Endodermal cell (in vitro differentiated cells): ENCODE measurements at places on chromosomes 13 and 19. TPM values are rescaled to one million over a fixed set of nuclear protein-coding genes. Genes with fewer than 3 reads are reported as not detected.

- no peaks in the 10 kb centered on the region for H3K36me3 ChIP-seq
- peaks cover 16% of the 10 kb centered on the region for H3K4me1 ChIP-seq
- H3K27ac ChIP-seq, result peak overlapping the region; percentile 53
- H3K27me3 ChIP-seq, result no peaks in the 10 kb centered on the region
These were observed 3.1 kb downstream of the ABHD17A start for GRCh38 chr19:1882089-1882785.

GRCh38 chr13:35697186-35697730 lies 220.8 kb upstream of the MAB21L1 start:
- DNase-seq, result peak; percentile 64
- no peak overlapping the region for H3K4me3 ChIP-seq
- no peak overlapping the region for H3K27ac ChIP-seq
- H3K27me3 ChIP-seq, result no peaks in the 10 kb centered on the region
- H3K36me3 ChIP-seq, result no peaks in the 10 kb centered on the region

- H3K27ac ChIP-seq, result no peak overlapping the region
- no peak overlapping the region for H3K4me3 ChIP-seq
These were observed 108.3 kb upstream of the FRY start for GRCh38 chr13:31923134-31923763.

GRCh38 chr19:41706741-41707501 lies 1.5 kb upstream of the CEACAM5 start:
- no peak overlapping the region for H3K27ac ChIP-seq
- DNase-seq, result peak; percentile 95
- H3K4me1 ChIP-seq, result no peaks in the 10 kb centered on the region
- H3K27me3 ChIP-seq, result no peaks in the 10 kb centered on the region
- H3K36me3 ChIP-seq, result no peaks in the 10 kb centered on the region
- H3K4me3 ChIP-seq, result no peak overlapping the region

DNA sequence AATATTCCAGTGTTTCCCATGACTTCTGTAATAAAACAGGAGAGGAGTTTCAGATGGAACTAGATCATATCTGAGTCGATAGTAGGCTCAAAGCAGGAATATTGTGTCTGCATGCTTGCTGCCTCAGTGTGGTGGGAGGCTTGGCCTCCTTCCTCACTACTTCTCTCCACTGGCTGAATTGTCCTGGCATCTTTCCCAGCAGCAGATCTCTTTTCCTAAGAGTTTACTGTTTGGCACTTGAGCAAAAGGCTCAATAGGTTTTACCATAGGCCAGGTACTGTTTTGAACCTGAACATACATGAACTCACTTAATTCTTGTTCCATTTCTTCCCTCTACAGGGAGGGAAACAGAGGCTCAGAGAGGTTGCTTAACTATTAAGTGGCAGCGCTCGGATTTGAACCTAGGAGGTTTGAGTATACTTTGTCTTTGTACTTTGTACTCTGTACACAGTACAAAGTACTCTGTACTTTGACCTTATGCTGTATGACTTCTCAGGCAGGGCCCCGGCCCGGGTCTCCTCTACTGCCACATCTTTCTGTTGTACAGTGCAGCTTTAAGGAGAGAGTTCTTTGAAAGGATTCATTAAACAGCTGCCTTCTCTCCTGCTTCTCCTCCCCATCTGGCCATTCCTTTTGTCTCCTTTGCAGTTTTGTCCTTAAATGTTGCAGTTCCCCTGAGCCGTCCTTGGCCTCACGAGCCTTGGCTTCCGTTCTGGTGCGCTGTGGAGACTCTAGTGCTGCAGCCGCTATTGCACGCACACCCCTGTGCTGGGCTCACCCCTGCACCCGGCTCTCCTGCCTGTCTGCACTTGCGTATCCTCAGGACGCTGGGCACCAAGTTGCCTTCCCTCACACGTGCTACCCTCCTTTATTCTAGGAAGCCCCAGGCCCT lies 8.1 kb downstream of the B3GLCT start:
- no peak for DNase-seq
- H3K27ac ChIP-seq, result peak overlapping the region; percentile 32
- no peak overlapping the region for H3K4me3 ChIP-seq

GRCh38 chr19:30174791-30175190 lies 197.4 kb upstream of the ZNF536 start:
- no peak for DNase-seq
- no peaks in the 10 kb centered on the region for H3K27me3 ChIP-seq
- no peak overlapping the region for H3K4me3 ChIP-seq

GRCh38 chr13:84870190-84870589 lies 929.0 kb downstream of the SLITRK6 start:
- H3K4me1 ChIP-seq, result no peaks in the 10 kb centered on the region
- H3K27ac ChIP-seq, result no peak overlapping the region
- no peak overlapping the region for H3K4me3 ChIP-seq

CEACAM1 gene
- 1.4 and 1.5 TPM in 2 replicates for total RNA-seq

- no peaks in the 10 kb centered on the region for H3K27me3 ChIP-seq
- H3K4me3 ChIP-seq, result no peak overlapping the region
- no peaks in the 10 kb centered on the region for H3K4me1 ChIP-seq
- H3K36me3 ChIP-seq, result no peaks in the 10 kb centered on the region
These were observed 39.9 kb upstream of the VWA8 start for GRCh38 chr13:42000846-42001245.

DNA sequence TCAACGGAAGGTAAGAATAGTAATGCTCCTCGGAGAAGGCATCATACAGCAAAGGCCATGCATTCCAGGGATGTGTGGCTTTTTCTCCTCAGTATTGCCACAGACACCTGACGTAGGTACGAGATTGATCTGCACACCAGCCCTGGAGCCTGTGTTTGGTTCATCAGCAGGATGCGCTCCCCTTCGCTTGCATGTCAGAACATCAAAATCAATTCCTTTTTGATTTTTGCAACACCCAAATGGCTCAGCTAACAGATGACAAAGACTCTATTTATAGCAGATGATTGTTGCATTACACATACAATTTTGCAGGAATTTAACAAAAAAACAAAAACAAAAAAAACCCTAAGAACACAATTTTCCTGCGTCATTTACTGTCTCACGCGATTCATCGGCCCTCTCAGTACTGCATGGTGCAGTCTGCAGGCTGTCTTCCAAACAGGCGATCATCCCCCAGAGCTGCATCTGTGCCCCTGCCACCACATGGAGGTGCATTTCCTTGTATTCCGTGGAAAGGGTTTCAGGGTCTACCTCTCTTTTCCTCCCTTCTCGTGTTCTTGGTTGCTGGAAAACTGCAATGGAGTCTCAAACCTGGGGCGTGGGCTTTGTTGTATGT lies 207.3 kb downstream of the TEX29 start:
- H3K4me1 ChIP-seq, result no peaks in the 10 kb centered on the region
- no peaks in the 10 kb centered on the region for H3K36me3 ChIP-seq
- H3K27ac ChIP-seq, result no peak overlapping the region
- H3K27me3 ChIP-seq, result peaks cover 20% of the 10 kb centered on the region

NLRP9 gene
- total RNA-seq, result not detected in 2 replicates

DNA sequence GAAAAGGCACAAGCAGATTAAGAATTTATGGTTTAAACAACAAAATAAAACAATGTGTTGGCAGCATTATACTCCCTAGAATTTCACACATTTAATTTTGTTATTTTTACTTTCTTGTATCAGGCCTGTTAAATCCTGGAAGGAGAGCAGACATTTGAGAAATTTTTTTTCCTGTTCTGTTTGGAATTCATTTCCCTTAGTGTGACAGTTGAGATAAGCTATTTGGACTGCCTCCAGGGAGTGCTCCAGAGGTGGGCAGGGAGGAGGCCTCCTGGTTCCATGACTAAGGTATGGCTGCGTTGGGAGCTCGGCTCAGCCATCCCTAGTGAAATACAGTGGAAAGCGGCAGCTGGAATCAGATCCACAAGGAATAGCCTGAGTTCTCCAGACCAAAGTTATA lies 185.7 kb downstream of the KCNRG start:
- no peaks in the 10 kb centered on the region for H3K36me3 ChIP-seq
- DNase-seq, result no peak
- no peak overlapping the region for H3K4me3 ChIP-seq
- H3K27me3 ChIP-seq, result no peaks in the 10 kb centered on the region
- H3K27ac ChIP-seq, result no peak overlapping the region

DNA sequence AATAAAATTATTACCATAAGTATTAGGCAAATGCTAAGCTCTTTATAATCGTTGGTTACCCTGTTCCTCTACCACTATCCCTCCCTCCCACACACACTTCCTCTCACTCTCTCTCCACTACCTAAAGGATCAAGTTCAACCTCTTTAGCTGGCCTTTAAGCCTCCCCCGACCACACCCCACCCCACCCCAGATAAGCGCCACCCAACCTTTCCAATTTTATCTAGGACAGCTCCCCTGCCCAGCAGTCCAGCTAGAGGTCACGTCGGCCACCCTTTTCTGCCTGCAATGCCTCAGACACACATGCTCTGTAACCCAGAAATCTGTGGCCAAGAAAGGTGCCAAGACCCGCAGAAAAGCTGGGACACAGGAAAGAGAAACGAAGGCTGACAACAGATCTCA lies 1.1 kb downstream of the LYPD4 start:
- H3K4me3 ChIP-seq, result no peak overlapping the region
- no peaks in the 10 kb centered on the region for H3K27me3 ChIP-seq
- no peaks in the 10 kb centered on the region for H3K36me3 ChIP-seq
- no peak overlapping the region for H3K27ac ChIP-seq
- DNase-seq, result no peak

MARK4 gene
- total RNA-seq, result 54.3 and 74.6 TPM in 2 replicates

GRCh38 chr13:94033098-94033497 lies 446.4 kb downstream of the DCT start:
- H3K4me1 ChIP-seq, result peaks cover 25% of the 10 kb centered on the region
- H3K4me3 ChIP-seq, result no peak overlapping the region
- no peaks in the 10 kb centered on the region for H3K27me3 ChIP-seq
- H3K36me3 ChIP-seq, result peaks cover 14% of the 10 kb centered on the region

ZNF730 gene
- 65.8 to 84.7 TPM (median 83.9 TPM) in 3 replicates for total RNA-seq

DNA sequence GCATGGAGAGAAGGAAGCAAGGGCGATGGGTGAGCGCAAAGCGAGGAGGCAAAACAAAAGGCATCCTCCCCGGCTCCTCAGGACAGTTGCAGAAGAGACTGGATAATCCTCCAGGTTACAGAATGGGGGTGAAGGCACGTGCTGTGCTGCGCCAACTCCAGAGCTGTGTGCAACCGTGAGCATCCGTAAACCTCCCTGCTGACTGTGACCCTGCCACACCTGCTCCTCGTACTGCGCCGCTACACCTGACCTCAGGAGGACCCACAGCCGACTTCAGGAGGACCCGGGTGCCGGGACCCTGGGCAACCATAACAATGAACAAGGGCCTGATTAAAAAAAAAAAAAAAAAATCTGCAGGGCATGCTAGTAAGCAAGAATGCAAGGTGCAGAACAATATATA lies 68.7 kb downstream of the SLC7A1 start:
- no peaks in the 10 kb centered on the region for H3K27me3 ChIP-seq
- H3K27ac ChIP-seq, result no peak overlapping the region
- H3K4me3 ChIP-seq, result no peak overlapping the region

GRCh38 chr13:33224686-33225085 lies 60.9 kb downstream of the STARD13 start:
- no peak for DNase-seq
- H3K27ac ChIP-seq, result no peak overlapping the region
- H3K4me1 ChIP-seq, result peaks cover 3% of the 10 kb centered on the region
- H3K4me3 ChIP-seq, result no peak overlapping the region
- H3K36me3 ChIP-seq, result no peaks in the 10 kb centered on the region

GRCh38 chr13:84831666-84832657 lies 949.7 kb upstream of the SLITRK1 start:
- DNase-seq, result peak; percentile 58
- no peaks in the 10 kb centered on the region for H3K36me3 ChIP-seq
- no peak overlapping the region for H3K27ac ChIP-seq
- H3K4me1 ChIP-seq, result no peaks in the 10 kb centered on the region

ZNF154 gene
- total RNA-seq, result 15.9 to 20.1 TPM (median 16.8 TPM) in 3 replicates

- H3K27me3 ChIP-seq, result no peaks in the 10 kb centered on the region
- no peak for DNase-seq
- H3K36me3 ChIP-seq, result peaks cover 52% of the 10 kb centered on the region
- no peak overlapping the region for H3K27ac ChIP-seq
- H3K4me1 ChIP-seq, result no peaks in the 10 kb centered on the region
These were observed 7.6 kb downstream of the WTIP start for GRCh38 chr19:34489175-34489574.

DNA sequence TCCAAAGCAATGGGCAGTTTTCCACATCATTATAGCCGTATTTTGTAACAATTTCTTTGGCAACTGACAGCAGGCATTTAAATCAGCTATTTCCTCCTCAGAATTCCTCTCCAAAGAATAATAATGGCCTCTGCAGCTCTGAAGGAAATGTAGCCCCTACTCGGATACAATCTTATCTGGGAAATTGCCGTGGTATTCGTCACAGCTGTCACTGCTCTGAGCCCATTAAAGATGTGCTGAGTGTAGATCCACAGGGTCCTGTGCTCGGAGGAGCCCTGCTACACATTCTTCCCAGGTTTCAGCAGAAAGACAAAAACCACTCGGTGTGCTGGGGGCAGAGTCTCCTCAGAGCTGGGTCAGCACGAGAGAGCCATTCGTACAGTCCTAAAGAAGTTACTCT lies 33.1 kb downstream of the MZT1 start:
- no peak for DNase-seq
- H3K4me3 ChIP-seq, result no peak overlapping the region
- H3K4me1 ChIP-seq, result no peaks in the 10 kb centered on the region
- H3K27ac ChIP-seq, result no peak overlapping the region

PLK5 gene
- total RNA-seq, result not detected in 3 replicates

KASH5 gene
- total RNA-seq, result 0.13 TPM in 1 of 2 replicates, not detected in the other

GRCh38 chr19:45556835-45557234 lies 27.8 kb downstream of the OPA3 start:
- H3K36me3 ChIP-seq, result no peaks in the 10 kb centered on the region
- no peak overlapping the region for H3K4me3 ChIP-seq
- no peaks in the 10 kb centered on the region for H3K27me3 ChIP-seq
- H3K4me1 ChIP-seq, result no peaks in the 10 kb centered on the region
- no peak for DNase-seq

ZNF708 gene
- 25.5 to 34.4 TPM (median 30.7 TPM) in 3 replicates for total RNA-seq

DNA sequence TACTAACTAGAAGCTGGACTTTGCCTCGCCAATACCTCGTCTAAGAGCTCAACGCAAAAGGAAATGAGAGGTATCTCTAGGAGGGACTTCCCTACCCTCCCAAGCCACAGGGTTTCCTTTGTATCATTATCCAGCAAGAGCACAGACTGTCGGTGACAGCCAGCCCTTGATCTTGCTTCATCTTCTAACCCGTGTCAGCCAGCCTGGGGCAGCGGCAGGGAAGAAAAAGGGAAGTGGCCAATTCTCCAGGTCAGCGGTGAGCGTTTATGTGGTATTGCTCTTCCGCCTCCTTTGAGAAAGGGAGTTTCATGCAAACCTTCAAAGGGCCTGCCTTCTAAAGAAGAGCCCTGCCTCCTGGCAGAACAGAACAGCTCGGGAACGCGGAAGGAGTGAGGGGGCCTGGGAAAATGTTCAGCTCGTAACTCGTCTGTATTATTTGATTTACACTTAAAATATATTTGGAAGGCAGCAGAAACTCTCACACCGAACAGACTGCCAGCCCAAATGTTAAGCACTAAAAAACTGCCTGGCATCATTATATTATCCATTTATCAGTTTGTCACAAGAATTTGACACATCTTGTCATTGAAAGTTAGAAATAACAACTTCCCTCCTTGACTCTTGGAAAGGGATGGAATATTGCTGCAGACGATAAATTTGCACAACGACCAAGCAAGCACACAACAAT lies 41.8 kb downstream of the EFNB2 start:
- no peak overlapping the region for H3K4me3 ChIP-seq
- no peaks in the 10 kb centered on the region for H3K27me3 ChIP-seq
- H3K27ac ChIP-seq, result no peak overlapping the region
- no peak for DNase-seq
- peaks cover 15% of the 10 kb centered on the region for H3K36me3 ChIP-seq
